H4 (cell line): ENCODE measurements at places on chromosomes 4 and X. TPM values are rescaled to one million over a fixed set of nuclear protein-coding genes. Genes with fewer than 3 reads are reported as not detected.
A peak's percentile ranks its signal among the peaks of the same experiment; 100 is the strongest.

GRCh38 chr4:129109965-129110824 is 14.2 kb downstream of the C4orf33 start:
- DNase-seq: no peak

DNA sequence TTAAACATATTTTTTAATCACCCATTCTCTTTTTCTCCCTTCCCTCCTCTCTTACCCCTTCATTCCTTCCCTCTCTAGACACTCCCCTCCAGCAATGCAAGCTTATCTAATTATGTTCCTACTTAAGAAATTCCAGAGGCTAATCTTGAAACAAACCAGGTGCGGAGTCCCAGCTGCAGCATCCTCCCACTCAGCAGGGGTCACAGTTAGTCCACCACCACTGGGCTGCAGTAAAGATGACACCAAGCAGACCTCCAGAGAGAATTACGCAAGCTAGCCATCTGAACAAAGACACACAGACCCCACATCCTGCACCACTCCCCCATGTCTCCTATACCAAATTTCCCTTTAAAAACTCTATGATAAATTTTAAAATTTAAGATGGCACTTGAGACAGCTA is 13.9 kb upstream of the SEC24B start:
- no peak for DNase-seq

DNA sequence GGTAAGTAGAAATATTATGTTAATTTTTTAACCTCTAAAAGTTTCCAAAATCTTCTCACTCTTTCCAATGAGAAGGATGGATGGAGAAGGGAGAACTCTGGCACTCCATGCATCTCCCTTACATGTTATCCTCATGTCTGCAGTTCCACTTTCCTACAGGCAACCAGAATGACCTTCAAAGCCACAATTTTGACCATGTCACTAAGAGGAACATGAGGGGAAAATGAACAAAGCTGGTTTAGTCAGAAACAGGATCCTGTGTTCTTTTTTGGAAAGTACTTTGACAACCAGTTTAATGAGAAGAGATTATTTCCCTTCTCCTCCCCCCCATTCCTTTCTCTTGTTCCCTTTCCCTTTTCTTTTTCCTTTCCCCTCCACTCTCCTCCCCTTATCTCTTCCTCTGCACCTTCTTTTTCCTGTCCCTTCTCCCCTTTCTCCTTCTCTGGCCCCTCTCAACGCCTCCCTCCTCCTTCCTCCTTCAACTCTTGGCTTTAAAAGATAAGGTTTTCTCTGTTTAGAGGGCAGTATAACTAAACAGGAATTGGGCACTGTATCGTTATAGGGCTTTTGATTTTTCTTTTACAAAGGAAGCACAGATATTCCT is 42.5 kb downstream of the DTHD1 start:
- DNase-seq: no peak

DNA sequence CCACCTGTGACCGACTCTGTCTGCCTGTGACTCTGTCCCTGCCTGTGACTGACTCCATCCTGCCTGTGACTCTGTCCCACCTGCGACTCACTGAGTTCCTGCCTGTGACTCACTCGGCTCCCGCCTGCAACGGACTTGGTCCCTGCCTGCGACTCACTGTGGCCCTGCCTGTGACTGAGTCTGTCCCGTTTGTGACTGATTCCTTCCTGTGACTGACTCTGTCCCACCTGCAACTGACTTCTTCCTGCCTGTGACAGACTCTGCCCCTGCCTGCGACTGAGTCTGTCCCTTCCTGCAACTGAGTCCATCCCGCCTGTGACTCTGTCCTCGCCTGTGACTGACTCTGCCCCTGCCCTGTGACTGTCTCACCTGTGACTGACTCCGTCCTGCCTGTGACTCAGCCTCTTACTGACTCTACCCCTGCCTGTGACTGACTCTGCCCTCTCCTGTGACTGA is 9.6 kb upstream of the UVSSA start:
- DNase-seq: no peak

- DNase-seq: no peak
Measured at GRCh38 chrX:71292669-71293365, 8.7 kb upstream of the ITGB1BP2 start.

GRCh38 chr4:123312116-123312515 is 84.5 kb upstream of the SPRY1 start:
- DNase-seq: no peak

GRCh38 chr4:116501954-116502353 is 583.4 kb downstream of the TRAM1L1 start:
- no peak for DNase-seq

DNA sequence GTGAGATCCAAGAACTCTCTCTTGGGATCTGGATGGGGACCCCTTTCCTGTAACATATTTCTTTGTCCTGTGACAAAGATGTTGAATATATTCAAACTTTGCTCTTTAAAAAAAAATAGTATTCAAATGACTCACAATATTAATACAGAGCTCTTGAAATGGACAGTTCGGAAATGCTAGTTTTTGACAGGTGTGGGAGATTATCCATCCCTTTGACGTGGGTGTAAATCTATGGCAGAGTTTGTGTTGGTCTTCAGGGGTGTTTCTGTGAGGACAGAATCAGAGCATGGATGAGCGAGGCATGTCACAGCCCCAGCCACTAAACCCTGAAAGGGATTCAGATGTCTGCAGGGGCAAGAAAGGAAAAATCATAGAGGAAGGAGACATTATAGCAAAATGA is 25.8 kb downstream of the TENM3 start:
- no peak for DNase-seq

DNA sequence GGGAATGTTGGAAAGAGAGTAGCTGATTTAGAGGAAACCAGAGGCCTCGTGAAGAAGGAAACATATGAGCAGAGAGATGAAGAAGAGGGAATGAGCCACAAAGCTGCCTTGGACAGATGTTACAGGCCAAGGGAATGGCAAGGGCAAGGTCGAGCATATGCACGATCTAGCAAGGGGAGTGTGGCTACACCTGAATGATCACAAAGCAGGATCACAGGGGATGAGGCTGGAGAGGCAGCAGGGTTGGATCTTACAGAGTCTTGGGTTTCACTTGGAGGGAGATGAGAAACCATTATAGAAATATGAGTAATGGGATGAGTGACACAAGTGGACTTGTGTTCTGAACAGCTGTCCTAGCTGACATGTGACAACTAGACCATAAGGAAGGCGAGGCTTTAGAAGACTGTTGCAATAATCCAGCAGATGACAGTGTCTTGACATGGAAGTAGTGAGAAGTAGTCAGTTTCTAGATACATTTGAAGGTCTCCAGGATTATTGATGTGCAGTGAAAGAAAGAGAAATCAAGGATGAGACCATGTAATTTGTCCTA is 58.7 kb downstream of the RASGEF1B start:
- no peak for DNase-seq

DNA sequence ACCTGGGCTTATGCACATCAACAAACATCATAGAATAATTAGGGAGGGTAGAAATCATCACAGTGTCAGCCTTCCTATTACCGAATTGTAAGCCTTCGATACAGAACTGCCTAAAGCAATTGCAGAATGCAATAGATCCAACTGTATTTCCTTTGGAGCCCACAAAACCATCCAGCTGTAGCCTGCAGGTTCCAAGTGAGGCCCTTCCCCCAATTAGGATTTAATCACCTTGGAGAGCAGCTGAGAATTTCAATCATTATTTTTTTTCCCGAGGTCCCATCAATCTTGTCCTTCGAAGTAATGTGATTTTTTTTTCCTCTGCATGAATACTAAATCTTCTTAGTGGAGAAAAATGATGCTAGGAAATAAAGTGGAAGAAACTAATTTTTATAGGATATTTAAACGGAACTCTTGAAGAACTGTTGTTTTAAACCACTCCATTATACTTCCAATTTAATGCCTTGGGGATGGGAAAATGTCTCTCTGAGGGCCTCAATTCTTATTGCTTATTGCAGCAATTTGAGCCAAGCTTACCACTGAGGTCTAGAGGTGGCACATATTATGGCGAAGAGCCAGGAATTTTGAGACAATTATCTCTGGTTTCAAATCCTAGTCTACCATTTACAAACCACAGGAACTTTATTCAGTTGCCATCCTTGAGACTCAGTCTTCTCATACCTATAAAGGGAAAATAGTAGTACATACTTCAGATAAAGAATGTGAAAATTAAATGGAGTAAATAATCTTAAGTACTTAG is 953.4 kb upstream of the IGFBP7 start:
- DNase-seq: no peak

- DNase-seq: no peak
Measured at GRCh38 chrX:115565888-115566287, 4.9 kb downstream of the PLS3 start.

DNA sequence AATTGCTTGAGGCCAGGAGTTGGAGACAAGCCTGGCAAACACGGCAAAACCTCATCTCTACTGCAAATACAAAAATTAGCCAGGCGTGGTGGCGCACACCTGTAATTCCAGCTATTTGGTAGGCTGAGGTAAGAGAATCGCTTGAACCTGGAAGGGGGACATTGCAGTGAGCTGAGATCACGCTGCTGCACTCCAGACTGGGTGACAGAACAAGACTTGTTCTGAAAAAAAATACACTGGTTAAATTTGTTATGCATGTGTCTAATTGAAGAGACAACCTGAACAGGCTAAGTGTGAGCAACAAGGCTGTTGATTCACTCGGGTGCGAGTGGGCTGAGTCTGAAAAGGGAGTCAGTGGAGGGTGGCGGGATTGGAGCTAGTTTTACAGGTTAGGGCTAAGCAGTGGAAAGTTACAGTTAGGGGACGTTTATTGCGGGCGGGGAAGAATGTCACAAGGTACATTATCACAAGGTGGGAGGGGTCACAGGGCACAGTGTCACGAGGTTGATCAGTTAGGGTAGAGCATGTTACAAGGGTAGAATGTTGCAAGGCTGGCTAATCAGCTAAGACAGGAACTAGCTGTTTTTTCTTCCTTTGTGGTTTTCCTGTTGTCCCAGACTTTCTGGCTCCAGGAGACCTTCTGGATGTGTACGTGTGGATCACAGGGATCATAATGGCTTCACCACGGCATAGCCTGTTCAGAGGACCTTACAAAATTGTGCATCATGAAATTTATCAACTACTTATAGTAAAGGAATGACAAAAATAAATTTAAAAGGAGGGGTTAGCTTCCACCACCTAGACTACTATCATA is 115.8 kb downstream of the NAA11 start:
- peak; percentile 77 for DNase-seq

The WDR17 gene
- total RNA-seq: 1.7 and 3.4 TPM in 2 replicates

The CSN3 gene
- not detected in 2 replicates for total RNA-seq

The LPAR4 gene
- 0.08 TPM in 1 of 2 replicates, not detected in the other for total RNA-seq

The EDNRA gene
- not detected in 2 replicates for total RNA-seq
